ENCODE measurements at places on chromosomes 1 and 21.

GRCh38 chr1:54337928-54338327, 68.3 kb downstream of the SSBP3 start:
- no peak for DNase-seq

DNA sequence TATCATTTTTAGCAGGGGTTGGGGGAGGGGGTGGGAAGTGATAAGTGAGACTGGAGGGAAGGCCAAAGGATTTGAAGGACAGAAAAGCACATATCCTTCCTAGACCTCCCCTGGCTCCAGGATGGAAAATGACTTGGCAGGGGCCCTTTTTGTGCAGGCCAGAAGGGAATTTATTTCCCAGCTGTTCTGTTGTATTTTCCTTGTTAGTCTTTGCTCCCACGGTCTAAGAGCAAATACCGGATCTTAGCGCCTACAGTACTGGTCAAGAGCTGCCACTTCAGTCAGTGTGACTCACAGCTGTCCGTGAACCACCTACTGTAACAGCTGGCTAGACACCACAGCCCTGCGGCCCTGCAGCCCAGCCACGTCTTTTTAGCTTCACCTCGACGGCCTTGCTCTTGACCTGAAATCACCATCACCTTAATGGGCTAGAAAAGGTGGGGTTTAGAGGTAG, 51.0 kb upstream of the ERRFI1 start:
- peak; percentile 98 for DNase-seq

GRCh38 chr1:87814573-87814972, 485.9 kb downstream of the LMO4 start:
- DNase-seq: no peak

DNA sequence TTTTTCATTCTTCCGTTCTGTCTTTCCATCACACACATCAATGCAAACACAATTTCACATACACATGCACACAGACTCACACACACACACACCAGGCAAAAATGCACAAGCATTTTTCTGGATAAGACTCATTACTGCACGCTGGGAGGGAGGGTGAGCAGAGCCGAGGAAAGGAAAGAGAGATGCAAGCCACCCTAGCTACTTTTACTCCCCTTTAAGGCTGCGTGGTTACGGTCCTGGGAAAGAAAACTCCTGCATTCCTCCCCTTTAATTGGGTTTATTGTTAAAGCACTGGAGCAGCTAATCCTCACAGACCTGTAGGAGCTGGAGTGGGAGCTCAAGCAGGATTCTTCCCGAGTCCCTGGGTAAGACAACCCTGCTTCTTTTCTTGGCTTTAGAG, at the start of gene CAMK1G:
Gene CAMK1G (plus strand): TSS at position 307 of the 400 bp plus-strand sequence. CDS start 11,270 bp downstream, outside the sequence.
- DNase-seq: peak; percentile 67

- DNase-seq: no peak
Measured at GRCh38 chr21:15874615-15875014, 144.8 kb downstream of the USP25 start.

DNA sequence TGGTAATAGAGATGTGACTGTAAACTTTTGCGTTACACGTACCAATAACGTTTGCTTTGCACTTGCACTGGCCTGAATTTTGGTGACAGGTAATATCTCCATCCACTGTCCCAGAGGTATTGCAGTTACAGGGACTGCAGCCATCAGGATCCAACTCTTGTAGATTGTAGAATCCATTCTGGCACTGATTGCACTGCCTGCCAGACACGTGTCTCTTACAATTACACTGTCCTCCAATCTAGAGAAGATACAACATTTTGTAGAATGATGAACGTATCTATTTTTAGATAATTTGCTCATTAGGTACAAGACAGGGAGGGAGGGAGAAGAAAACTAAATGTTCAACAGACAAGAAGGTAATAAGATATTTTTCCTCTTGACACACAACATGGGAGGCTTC, 172.4 kb downstream of the USH2A start:
- no peak for DNase-seq

- no peak for DNase-seq
Measured at GRCh38 chr1:32465578-32465933, 684 bp downstream of the ZBTB8B start.

GRCh38 chr1:117607471-117607870, 1.6 kb downstream of the TENT5C start:
- no peak for DNase-seq
